ENCODE measurements at places on chromosomes 6 and 20.

DNA sequence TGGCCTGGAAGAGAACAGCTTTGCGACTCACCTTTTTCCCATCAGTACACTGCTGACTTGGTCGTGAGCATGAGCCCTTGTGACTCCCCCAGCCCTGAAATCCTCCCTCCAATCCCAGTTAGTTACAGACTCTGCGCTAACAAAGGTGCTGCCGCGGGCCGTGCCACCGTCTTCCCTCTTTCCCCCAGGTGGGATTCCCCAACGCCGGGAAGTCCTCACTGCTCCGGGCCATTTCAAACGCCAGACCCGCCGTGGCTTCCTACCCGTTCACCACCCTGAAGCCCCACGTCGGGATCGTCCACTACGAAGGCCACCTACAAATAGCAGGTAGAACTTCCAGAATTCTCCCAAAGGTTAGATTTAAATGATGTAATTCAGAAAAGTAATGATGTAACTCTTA lies 16.1 kb downstream of the MTG2 start:
- no peak for DNase-seq

DNA sequence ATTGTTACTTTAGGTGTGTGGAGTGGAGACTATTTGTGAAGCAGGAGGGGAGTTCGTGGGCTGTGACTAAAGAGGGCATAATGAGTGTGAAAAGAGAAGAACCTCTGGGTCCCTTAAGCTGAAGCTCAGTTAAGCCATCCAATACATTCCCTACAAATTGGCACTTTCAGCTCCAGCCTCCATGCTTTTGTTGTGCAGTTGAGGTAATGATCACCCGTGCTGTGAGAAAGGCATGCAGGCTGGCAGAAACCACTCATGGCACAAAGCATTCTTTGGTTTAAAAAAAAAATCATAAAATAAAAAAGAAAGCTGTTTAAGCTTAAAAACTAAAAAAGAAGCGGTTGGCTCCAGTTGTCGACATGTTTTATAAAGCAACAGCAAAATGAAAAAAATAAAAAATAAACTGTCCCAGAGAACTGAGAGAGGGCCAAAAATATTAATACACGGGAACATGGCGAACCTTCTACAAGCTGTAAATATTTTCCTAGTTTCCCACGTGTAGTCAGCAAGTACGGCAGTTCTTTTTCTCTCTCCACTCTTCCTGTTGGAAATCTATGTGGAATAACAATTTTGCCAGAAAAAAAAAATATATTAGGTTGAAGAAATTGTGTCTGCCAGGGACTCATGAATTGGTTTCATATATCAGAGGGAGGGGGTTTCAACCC lies 82.2 kb downstream of the ANKRD60 start:
- no peak for DNase-seq

DNA sequence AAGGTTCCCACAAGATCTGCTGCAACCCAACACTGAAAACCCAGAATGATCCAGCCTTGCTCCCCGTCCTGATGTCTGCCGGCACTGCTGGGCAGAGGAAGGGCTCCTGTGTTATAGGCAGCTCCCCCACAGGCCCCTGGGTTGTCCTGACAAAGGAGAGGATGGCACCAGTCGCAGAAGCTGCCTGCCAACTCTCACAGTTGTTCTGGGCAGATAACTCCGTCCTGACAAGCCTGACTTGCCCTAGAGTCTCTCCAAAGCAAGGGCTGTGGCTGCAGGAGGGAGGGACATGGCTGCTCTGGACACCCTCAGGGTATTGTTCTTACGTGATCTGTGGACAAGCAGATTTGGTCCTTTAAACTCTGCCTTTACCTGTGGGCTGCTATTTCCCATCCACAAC lies 243.8 kb downstream of the CDH26 start:
- DNase-seq: no peak

DNA sequence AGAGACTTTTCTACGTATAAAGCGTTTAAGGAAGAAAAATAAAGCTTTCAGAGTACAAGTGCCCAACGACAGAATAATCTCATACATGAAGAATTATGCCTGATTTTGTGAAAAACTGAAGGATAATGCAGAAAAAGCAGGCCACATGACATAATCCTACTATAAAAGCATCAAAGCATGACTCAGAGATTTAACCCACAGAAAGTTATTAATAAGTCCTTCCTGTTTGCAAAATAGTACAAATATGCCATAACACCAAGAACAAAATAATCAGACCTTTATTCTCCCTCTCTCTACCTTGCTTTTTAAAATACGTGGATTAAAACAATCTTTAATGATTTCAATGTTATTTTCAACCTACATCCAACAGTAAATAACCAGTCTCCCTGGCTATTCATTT lies 118.6 kb upstream of the BCLAF1 start:
- no peak for DNase-seq

GRCh38 chr6:31775184-31775583 lies 1.9 kb downstream of the VWA7 start:
- DNase-seq: no peak

- no peak for DNase-seq
Measured at GRCh38 chr6:67882436-67883311, 752.4 kb upstream of the ADGRB3 start.

- no peak for DNase-seq
Measured at GRCh38 chr6:107813555-107814194, 10.4 kb downstream of the SCML4 start.

- no peak for DNase-seq
Measured at GRCh38 chr20:63858393-63859165, 2.7 kb upstream of the ABHD16B start.

GRCh38 chr6:64121011-64121565 lies 485.5 kb downstream of the PHF3 start:
- DNase-seq: no peak

DNA sequence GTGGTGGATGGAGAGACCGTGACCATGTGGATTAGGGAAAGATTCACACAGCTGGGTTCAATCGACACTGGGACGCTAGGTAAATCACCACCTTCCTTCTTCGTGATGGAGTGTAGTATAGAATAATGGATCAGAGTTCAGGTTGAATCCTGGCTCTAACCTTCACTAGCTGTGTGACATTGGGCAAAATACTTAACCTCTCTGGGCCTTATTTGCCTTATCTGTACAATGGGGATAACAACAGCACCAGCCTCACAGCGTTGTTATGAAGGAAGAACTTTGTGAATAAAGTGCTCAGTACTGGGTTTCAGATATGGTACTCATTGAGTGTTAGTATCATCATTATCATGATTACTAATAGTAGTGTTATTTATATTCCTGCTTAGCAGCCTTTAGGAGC lies 126.1 kb upstream of the AKAP12 start:
- DNase-seq: no peak

DNA sequence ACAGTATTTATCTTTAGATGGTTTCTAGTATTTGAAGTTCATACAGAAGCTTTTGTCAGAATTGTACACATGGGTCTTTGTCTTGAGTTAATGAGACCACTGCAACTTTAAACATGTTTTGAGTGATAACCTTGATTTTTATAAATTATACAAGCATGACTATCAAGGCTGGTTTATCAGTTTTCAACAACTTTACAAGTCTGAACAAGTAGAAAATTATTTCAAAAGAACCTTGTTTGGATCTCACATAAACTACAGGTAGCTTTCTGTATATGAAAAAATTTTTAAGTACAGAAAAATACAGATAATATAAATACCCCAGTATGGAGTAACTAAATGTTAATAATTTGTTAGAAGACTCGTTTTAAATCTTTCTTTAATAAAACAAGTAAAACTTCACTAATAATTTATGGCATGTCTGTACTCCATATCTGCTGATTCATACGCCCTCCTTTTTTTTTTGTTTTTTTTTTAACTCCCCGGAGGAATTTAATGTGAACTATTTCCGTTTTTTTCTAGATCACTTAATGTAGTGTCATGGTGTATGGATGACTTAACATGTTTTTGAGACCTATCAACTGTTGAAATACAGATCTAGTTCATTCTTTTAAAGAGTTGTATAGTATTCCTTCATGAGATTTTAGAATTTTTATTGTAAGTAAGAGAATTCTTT lies 18.3 kb downstream of the VAPB start:
- no peak for DNase-seq

GRCh38 chr6:89068695-89069094 lies 11.9 kb upstream of the PNRC1 start:
- DNase-seq: no peak

GRCh38 chr6:121183742-121184141 lies 150.5 kb downstream of the TBC1D32 start:
- no peak for DNase-seq

DNA sequence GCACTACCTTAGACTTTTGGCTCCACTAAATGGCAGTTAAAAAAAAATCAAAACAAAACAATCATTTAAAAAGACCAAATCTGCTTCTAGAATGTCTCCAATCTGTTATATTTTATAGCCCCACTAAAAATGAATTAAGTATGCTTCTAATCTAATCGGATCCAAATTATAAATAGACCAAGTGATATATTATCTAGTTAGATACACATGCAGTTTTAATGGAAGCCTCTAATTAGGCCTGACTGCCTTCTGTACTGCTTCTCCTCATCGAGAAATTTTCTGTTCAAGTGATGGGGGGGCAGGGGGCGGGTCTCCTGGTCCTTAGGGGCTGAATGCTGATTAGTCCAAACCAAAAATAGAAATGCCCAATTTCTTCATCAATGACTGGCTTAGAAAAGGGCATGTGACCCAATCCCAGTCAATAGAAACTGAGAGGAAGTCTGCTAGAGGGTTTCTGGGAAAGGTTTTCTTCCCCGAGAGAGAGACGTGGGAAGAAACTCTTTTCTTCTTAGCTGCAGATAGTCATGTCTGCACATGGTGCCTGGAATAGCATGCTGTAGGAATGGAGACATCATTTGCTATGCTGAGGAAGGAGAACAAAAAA lies 6.9 kb downstream of the SESN1 start:
- no peak for DNase-seq

DNA sequence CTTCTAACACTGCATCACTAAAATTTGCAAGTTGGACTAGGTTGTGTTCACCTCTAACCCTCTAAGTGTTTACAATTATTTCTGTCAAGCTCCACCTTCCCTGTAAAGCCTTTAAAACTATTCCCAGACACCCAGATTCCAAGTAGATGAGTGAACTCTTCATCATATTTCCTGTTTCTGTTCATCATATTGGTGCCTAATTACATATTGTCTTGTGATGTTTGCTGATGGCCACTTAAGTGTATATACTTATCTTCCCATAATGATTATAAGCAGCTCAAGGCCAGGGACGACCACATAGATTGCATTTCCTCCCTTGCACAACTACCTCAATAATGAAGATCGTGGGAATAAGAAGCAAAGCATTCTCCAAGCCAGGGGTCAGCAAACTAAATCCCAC lies 16.8 kb downstream of the TNFRSF21 start:
- DNase-seq: no peak

DNA sequence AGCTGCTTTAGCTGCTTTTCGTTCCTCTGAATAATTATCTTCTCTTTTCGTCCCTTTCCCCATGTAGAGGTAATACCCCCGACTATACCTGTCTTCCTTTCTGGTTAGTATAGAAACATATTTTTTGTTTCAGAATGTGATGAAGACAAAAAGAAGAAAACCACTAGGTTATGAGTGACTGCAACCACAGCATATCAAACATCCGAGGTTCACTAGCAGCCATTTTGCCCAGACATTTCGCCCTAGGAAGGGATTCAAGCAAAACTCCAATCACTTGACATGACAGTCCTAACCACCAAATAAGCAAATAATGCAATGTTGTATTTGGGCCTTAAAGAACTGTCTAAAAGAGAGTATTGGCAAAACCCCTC lies 9.4 kb downstream of the SNX5 start:
- no peak for DNase-seq

- DNase-seq: no peak
Measured at GRCh38 chr20:10239954-10240353, 21.3 kb downstream of the SNAP25 start.

DNA sequence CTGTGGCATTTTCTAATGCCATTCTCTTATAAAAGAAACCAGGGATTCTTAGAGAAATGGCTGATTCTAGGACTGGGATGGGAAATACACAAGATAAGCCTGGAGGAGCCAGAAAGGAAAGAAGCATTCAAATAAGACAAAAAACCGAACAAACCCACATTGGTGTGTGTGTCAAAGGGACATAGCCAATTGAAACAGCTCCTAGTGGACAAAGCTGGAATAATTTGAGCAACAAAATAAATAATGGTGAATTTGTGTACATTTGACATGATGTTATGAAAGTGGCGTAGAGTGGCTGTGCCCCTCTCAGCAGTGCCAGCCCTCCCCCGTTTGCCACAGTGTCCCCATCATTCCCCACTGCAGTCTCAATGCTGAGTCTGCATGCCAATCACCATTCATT lies 55.5 kb downstream of the B3GAT2 start:
- no peak for DNase-seq

GRCh38 chr6:42821846-42822245 lies 40.0 kb downstream of the BICRAL start:
- DNase-seq: no peak

DNA sequence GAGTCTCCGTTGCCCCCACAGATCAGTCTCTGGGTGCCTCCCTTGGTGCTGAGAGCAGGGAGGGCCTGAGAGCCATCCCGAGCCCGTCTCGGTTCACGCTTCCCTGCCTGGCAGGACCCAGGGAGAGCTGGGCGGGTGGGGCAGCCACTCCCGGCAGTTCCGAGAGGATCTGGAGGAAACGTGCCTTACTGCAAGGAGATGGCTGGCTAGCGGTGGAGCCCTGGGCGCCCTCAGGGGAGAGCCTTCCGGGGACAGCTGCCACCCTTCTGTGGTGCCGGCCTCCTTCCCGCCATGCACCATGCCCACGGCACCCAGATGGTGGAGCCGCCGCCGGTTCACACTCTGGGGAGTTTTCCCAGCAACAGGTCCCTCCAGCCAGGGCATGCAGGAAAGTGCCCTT lies 45.8 kb upstream of the SLCO4A1 start:
- DNase-seq: no peak

- no peak for DNase-seq
Measured at GRCh38 chr6:19535351-19535750, 301.8 kb upstream of the ID4 start.

- no peak for DNase-seq
Measured at GRCh38 chr6:21478883-21479539, 114.5 kb upstream of the SOX4 start.

DNA sequence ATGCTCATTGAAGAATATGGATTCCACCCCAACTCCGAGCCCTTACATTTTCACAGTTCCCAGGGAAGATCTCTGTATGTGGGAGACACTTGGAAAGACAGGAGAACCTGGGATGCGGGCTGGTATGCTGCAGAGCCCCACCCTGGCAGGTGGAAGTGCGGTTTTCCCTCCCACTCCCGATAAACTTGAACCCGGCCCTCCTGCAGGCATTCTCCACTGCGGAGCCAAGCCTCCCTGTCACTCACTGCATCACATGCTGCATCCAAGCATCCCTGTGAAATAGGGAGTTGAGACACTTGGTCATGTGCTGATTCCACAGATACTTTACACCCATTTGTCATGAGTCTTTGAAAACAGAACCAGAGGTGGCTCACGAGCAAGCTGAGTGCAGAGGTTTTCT lies 35.4 kb downstream of the TMEM242 start:
- no peak for DNase-seq

GRCh38 chr6:121617388-121617787 lies 181.9 kb downstream of the GJA1 start:
- no peak for DNase-seq

DNA sequence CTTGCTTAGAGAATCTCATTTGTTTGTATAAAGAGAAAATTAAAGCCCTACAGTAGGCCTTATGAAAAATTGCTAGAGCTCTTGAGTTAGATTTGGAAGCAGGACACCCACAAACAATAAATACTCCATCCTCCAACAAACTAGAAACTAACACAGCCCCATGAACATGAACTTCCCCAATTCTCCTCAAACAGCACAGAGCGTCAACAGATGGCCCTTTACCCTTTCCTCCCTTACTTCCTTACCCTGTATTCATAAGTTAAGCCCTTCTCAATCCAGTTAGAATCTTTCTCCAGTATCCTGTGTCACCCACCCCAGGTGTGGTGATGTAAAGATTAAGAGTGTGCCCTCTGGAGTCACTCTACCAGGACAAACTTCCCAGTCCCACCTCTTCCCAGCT lies 113.7 kb downstream of the UNC5CL start:
- no peak for DNase-seq
